Stimulated activated CD8-positive, alpha-beta memory T cell treated with anti-CD3 and anti-CD28 coated beads, Interleukin-7, amount 100 ng/mL, for 1 hour (primary cell): ENCODE measurements at places on chromosomes 1 and 21.

DNA sequence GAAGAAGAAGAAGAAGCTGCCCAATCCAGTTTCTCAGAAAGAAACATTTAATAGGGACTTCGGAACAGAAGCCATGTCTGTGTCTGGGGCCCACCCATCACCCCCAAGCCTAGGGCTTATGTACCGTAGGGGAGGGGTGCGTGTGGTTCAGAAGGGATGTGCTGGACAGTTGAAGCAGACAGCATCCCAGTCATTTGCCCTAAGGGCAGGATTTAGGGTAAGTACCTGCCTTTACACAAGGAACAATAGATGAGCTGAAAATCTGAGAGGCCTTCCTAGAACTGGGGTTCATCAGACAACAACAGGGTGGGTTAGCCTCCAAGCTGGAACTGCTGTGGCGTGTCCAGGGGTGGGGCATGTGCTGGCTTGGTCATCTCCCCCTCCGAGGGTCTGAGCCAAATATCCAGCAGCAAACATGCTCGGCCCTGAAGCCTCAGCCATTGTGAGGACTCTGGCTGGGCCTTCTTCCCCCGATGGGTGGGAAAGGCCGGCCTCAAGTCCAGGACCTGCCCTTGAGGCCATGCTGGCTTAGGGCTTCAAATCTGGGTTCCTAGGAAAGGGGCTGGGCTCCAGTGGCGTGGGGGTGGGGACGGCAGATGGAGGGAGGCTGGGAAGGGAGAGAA is 12.1 kb downstream of the CSTB start:
- no peak for DNase-seq

- no peak for DNase-seq
These were observed 9.2 kb downstream of the SFT2D2 start for GRCh38 chr1:168234846-168235547.

DNA sequence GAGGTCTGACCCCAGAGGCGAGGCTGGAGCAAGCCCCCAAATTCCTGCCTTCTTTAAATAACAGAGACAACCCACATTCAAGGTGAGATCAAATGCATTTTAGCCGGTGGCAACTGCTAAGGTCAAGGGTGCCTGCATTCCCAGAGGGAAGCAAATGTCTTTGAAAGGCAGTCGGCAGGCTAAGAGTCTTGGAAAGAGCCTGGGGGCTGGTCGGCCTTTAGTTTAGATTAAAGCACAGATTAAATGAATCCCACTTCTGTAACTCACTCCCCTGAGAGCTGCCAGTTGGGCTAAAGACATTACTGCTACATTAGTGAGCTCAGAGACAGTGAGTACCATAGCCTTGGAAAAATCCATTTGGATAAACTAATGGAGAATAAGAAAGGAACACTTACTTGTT is 59.2 kb downstream of the HTR6 start:
- no peak for DNase-seq

DNA sequence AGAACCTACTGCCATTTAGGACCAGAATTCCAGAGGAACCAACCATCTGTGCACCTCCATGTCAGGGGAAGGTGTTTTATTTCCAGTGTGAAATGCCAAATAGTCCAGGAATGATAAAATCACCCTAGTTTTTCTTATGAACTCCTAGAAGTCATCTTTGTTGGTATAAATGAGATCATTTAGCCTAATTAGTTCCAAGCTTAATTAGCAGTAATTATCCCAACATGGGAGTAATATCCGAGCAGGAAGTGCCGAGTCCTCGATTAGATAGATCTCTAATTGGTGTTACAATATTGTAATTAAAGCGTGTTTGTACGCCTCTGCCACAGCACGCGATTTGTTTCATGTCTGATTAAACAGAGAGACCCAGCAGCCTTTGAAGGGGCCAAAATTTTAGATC is 33.1 kb downstream of the BCL9 start:
- no peak for DNase-seq

- DNase-seq: no peak
These were observed 17.8 kb downstream of the ABCG1 start for GRCh38 chr21:42236693-42237092.

DNA sequence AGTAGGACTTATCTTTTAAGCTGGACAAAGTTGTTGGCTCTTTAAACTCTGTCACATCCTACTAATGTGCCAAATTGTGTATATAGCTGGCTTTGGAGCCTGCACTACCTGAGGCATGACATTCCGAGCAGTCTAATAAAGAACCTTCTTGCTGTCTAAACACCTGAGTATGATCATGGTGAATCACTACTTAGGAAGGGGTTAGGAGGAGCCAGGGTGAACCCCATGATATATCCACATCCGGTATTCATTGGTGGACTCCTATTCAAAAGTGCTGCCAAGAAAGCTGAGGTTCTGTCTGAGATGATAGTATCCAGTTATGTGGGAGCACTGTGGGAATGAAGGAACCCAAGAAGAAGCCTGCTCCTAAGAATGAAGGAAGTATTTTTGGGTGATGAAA is 27.1 kb downstream of the CRNN start:
- no peak for DNase-seq

GRCh38 chr1:91854852-91855534 is 31.0 kb downstream of the TGFBR3 start:
- no peak for DNase-seq

DNA sequence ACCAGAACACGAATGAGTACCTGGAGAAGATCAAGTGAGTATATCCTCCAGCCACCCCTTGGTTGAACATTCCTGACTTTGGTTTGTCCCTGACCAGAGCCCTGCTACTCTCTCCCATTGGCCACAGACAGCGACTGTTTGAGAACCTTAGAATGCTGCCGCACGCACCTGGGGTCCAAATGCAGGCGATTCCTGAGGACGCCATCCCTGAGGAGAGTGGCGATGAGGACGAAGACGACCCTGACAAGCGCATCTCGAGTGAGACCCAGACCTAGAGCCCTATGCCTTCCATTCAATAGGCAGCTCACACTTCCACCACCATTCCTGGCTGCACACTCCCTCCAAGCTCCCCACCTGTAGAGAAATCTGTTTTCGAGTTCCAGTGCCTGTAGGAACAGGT is 4.5 kb downstream of the MARCKSL1 start:
- DNase-seq: no peak

DNA sequence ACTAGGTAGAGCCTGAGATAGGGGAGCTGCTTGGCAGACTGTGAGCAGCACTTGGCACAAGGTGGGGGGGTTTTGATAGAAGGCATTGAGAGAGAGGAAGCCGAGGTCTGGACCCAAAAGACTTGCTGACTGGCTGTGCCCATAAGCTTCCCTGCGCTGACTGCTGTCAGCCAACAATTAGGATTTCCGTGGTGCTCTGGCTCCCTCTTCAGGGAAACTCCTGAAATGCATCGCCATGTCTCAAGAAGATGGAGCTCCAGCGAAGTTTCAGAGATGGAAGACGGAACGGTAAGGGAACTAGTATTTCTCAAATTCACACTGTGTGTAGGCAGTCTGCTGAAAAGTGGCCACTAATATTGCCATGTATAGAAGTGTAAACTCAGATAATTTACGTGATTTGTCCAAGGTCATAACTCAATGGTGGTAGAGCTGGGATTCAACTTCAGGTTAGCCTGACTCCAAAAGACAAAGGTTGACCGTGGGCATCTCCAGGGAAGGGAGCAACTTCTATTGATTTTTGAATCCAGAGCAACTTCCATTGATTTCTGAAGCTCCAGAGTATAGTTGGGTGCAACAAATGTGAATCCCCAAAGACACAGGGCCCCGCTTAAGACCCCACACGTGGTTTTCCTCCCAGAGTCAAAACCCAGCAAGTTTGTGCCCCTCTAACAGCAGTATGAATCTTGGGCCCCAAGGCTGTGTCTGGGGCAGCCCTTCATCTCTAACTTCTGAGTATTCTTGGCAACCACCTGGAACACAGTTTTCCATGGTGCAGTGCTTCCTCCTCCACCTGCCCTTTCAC is 44.5 kb upstream of the CRNN start:
- DNase-seq: peak; percentile 63

- DNase-seq: no peak
These were observed 3.1 kb upstream of the UBE2G2 start for GRCh38 chr21:44804762-44805161.

GRCh38 chr1:28196330-28196729 is 19.8 kb upstream of the PTAFR start:
- DNase-seq: no peak

GRCh38 chr1:57131701-57132394 is 166.0 kb upstream of the C8B start:
- DNase-seq: no peak

DNA sequence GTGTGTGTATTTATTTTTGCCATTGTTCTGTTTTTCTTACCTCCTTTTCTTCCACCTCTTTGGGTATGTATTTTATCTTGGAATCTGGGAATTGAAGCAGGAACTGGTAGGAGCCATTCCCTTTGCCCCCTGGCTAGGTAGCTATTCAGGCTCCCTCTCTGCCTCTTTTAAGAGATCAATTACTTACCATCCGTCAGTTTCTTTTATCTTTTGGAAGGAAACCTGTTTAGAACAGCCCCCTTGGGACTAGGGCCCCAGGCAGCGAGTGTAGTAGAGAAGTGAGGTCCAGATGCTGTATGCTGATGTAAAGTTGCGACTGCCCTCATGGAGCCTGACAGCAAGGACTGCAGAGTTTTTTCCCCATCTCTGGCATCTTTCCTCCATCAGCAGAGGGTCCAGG is 41.6 kb downstream of the KIRREL1 start:
- no peak for DNase-seq

GRCh38 chr1:217897100-217897499 is 266.0 kb downstream of the SPATA17 start:
- DNase-seq: no peak

DNA sequence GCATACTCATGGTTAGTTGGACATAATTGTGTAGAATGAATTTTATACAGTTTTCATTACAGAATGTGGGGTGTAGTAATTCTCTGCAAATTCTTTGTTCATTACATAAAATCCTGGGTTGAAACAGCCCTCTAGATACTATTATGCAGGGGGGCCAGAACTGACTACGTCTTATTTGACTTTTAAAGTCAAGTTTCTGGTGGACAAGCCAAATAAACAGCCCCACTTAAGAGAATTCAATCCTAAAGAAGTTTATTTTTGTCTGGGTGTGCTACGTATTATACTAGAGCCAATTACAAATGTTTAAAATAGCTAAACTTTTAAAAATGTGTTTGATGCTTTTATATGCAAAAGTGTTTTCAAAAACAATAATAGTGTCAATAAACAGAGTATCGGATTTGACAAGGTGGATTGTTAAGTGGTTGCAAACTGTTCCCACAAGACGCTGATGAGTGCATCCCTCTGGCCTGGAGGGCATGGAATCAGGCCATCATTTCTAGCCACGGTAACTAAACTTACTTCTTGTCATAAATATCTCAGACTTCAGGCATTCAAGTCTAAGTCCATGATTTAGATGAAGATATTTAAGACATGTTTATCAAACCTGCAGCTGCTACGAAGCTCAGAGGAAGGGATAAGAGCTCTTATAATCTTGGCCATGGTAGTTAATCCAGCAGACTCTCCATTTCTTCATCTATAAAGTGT is 646.3 kb downstream of the KIF26B start:
- no peak for DNase-seq

DNA sequence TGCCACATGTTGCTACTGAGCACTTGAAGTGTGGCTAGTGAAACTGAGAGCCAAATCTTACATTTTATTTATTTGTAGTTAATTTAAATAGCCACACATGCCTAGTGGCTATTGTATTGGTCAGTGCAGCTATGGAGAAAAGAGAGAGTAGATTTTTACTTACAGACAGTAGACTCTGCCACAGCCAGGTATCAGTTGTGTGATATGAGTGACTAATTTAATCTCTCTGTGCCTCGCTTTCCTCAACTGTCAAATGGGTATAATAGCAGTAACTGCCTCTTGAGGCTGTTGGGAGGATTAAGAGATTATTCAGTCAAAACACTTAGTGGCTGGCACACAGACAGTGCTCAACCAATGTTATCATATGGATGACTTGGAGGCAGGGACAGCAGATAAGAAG is 49.0 kb downstream of the UBE2T start:
- DNase-seq: no peak

GRCh38 chr1:58687516-58687915 is 12.3 kb downstream of the MYSM1 start:
- DNase-seq: no peak

GRCh38 chr1:31943546-31944184 is 5.5 kb upstream of the PTP4A2 start:
- DNase-seq: no peak
